ENCODE measurements at places on chromosomes 4 and X. TPM values are rescaled to one million over a fixed set of nuclear protein-coding genes. Genes with fewer than 3 reads are reported as not detected.

GRCh38 chr4:139628184-139629012, 37.2 kb upstream of the MGST2 start:
- no peak overlapping the region for H3K4me3 ChIP-seq
- H3K27me3 ChIP-seq, result no peaks in the 10 kb centered on the region
- no peaks in the 10 kb centered on the region for H3K4me1 ChIP-seq
- no peaks in the 10 kb centered on the region for H3K36me3 ChIP-seq
- H3K27ac ChIP-seq, result no peak overlapping the region
- no peak for DNase-seq

- no peaks in the 10 kb centered on the region for H3K36me3 ChIP-seq
- H3K4me1 ChIP-seq, result no peaks in the 10 kb centered on the region
- H3K27ac ChIP-seq, result no peak overlapping the region
- H3K27me3 ChIP-seq, result no peaks in the 10 kb centered on the region
- H3K4me3 ChIP-seq, result no peak overlapping the region
- no peak for DNase-seq
These were observed 78.7 kb upstream of the MSX1 start for GRCh38 chr4:4780729-4781244.

GRCh38 chr4:151940926-151941617, 180.3 kb upstream of the GATB start:
- H3K4me1 ChIP-seq, result no peaks in the 10 kb centered on the region
- H3K4me3 ChIP-seq, result no peak overlapping the region
- no peaks in the 10 kb centered on the region for H3K36me3 ChIP-seq
- H3K27me3 ChIP-seq, result peaks cover 2% of the 10 kb centered on the region

DNA sequence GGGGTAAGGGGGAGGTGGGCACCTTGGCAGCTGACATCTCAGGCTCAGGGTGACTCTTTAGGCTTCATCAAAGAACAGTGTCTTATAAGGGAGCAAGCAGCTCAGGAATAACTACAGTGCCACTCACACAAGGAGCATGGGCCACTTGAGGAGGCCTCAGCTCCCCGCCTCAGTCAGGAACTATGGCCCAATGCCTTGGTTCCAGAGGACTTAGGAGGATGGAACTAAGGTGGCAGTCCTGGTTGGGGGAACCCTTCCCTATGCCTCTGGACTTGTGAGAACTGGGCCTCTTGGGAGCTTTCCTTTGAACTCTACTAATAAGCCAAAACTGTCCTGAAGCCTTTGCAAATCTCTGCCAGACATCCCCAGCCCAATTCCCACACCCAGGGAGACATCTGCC, 160.6 kb downstream of the EFNB1 start:
- no peaks in the 10 kb centered on the region for H3K4me1 ChIP-seq
- H3K36me3 ChIP-seq, result no peaks in the 10 kb centered on the region
- no peak for DNase-seq
- no peak overlapping the region for H3K4me3 ChIP-seq

DNA sequence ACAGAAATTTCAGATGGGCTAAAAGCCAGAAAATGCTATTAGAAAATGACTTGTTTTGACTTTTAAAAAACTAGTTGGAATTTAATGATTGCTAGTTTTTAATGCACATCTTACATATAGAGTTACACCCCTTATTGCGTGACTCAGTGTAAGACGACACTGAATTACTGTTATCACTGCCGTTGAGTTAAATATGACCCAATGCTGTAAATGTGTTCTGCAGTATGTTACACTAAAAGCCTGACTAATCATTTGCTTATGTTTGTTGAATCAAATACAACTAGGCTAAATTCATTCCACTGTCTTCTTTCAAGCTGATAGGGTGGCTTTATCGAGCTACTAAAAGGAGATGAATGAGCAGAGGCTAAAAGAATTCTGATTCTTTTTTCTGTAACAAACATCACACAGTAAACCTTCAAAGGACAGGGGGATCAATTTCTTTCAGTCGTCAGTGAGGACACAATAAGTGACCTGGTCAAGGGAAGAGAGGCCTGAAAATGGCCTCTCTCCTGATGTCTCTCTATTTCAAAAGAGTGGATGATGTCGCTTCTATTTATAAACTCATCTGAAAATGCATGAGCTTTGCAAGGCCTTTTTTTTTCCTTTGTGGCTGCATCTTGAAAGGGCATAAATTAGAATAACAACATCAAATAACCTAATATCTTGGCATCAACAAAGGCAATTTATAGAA, 142.2 kb upstream of the KCNIP4 start:
- no peaks in the 10 kb centered on the region for H3K27me3 ChIP-seq
- no peak overlapping the region for H3K27ac ChIP-seq
- H3K36me3 ChIP-seq, result no peaks in the 10 kb centered on the region
- no peak overlapping the region for H3K4me3 ChIP-seq

DNA sequence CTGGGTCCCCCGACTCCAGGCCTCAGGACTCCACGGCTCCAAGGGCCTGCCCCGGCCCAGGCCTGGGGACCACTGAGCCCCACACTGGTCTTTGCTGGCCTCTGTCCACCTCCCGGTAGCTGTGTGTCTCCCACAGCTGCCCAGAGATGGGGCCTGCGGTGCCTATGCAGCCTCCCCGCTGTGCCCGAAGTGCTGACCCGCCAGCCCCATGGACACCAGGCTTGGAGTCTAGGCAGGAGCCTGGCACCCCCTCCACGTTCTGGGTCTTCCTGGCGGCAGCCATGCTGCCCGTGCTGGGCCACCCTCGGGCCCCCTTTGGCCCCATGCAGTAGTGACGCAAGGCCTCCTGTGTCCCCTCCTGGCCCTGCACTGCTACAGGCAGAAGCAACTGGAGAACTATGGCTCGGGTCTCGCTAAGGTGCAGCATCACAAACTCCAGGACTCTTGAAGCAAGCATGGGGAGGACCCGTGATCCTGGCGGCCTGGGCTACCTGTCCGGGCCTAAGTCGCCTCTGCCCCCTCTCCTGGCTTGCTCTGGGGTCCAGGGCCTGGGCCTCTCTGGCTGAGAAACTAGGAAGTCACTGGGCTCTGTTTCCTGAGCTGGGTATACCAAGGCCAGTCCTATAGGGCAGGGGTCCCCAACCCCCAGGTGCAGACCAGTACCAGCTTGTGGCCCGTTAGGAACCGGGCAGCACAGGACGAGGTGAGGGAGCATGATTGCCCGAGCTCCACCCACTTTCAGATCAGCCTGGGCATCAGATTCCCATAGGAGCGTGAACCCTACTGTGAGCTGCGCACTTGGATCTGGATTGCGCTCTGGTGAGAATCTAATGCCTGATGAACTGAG, 917 bp downstream of the MYL5 start:
- peaks cover 24% of the 10 kb centered on the region for H3K4me1 ChIP-seq
- peaks cover 22% of the 10 kb centered on the region for H3K36me3 ChIP-seq
- H3K27me3 ChIP-seq, result no peaks in the 10 kb centered on the region
- H3K4me3 ChIP-seq, result no peak overlapping the region
- peak overlapping the region; percentile 97 for H3K27ac ChIP-seq

MGAT4D gene
- not detected for total RNA-seq

- no peak overlapping the region for H3K4me3 ChIP-seq
- no peak overlapping the region for H3K27ac ChIP-seq
- H3K27me3 ChIP-seq, result no peaks in the 10 kb centered on the region
- DNase-seq, result no peak
- H3K4me1 ChIP-seq, result peaks cover 9% of the 10 kb centered on the region
These were observed 53.2 kb downstream of the CPLX1 start for GRCh38 chr4:772776-773175.

GRCh38 chr4:5998333-5998936, 19.8 kb downstream of the C4orf50 start:
- peak; percentile 56 for DNase-seq
- H3K4me1 ChIP-seq, result no peaks in the 10 kb centered on the region
- no peak overlapping the region for H3K27ac ChIP-seq
- no peaks in the 10 kb centered on the region for H3K36me3 ChIP-seq
- no peak overlapping the region for H3K4me3 ChIP-seq
- H3K27me3 ChIP-seq, result no peaks in the 10 kb centered on the region

RNF128 gene
- not detected for total RNA-seq

- no peak for DNase-seq
- H3K27ac ChIP-seq, result no peak overlapping the region
- H3K27me3 ChIP-seq, result no peaks in the 10 kb centered on the region
- no peaks in the 10 kb centered on the region for H3K4me1 ChIP-seq
- H3K36me3 ChIP-seq, result no peaks in the 10 kb centered on the region
- H3K4me3 ChIP-seq, result no peak overlapping the region
These were observed 377.1 kb upstream of the HS3ST1 start for GRCh38 chr4:11805842-11806241.

- no peaks in the 10 kb centered on the region for H3K36me3 ChIP-seq
- no peaks in the 10 kb centered on the region for H3K4me1 ChIP-seq
- no peaks in the 10 kb centered on the region for H3K27me3 ChIP-seq
- H3K27ac ChIP-seq, result no peak overlapping the region
- no peak for DNase-seq
These were observed 32.9 kb upstream of the GC start for GRCh38 chr4:71816676-71817303.

GRCh38 chr4:151673908-151674520, 86.8 kb downstream of the GATB start:
- no peak overlapping the region for H3K4me3 ChIP-seq
- H3K27ac ChIP-seq, result no peak overlapping the region
- peaks cover 2% of the 10 kb centered on the region for H3K36me3 ChIP-seq
- DNase-seq, result no peak
- no peaks in the 10 kb centered on the region for H3K4me1 ChIP-seq

DNA sequence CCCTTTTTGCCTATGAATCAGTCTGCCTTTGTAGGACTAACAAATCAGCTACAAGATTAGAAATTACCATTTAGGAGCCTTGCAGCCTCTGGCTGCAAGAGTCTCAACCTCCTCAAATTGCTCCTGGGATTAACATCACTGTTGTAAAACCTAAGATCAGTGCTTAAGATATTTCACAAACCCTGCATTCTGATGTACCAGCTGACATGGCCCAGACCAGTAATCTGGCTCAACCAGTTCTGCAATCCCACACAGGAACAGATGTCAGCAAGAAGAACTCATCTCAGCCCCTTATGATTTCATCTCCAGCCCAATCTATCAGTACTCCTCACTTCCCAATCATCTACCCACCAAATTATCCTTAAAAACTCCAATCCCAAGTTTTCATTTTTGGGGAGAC, 32.5 kb upstream of the AADAT start:
- H3K27me3 ChIP-seq, result no peaks in the 10 kb centered on the region
- no peaks in the 10 kb centered on the region for H3K4me1 ChIP-seq
- no peak overlapping the region for H3K4me3 ChIP-seq
- no peaks in the 10 kb centered on the region for H3K36me3 ChIP-seq

- H3K36me3 ChIP-seq, result no peaks in the 10 kb centered on the region
- peaks cover 16% of the 10 kb centered on the region for H3K4me1 ChIP-seq
- no peaks in the 10 kb centered on the region for H3K27me3 ChIP-seq
These were observed 48.1 kb upstream of the BCOR start for GRCh38 chrX:40145923-40146261.

EPGN gene
- total RNA-seq, result 0.54 TPM

ESX1 gene
- total RNA-seq, result not detected

DNA sequence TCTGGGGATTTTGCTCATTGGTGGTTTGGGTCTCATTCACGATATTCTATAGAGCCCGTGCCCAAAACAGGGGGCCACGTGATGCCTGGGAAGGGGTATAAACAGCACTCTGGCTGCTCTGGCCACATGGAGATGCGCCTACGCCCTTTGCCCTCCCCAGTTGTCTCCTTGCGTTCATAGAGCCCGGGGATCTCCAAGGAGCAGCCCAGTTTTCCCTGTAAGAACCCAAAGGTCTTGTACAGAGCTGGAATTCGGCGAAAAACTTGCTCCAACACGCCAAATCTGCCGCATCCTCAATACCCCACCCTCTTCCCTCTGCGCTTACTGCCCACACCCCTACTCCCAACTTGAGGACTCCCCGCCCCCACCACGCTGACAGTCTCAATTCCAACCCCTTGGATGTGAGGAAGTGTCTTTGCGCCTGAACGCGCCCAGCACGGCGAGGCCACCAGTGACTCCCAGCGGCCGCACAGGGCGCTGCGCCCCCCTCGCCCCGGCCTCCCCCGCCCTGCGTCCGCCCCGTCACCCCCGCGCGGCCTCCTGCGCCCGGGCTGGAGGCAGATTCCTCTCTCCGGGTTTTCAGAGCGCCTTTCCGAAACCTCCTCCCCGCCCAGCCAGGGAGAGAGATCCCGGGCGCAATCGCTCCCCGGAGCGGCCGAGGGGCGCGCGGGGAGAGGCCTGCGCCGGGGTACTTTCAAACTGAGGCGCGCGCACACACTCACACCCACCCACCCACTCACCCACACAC, at the start of gene NHS:
Gene NHS (plus strand): TSS at position 582 of the 748 bp plus-strand sequence. CDS start 558 bp downstream, outside the sequence.
- H3K36me3 ChIP-seq, result no peaks in the 10 kb centered on the region
- H3K4me3 ChIP-seq, result no peak within 1 kb of the TSS
- DNase-seq, result no peak
- H3K27ac ChIP-seq, result no peak within 1 kb of the TSS
- no peaks in the 10 kb centered on the region for H3K27me3 ChIP-seq

DNA sequence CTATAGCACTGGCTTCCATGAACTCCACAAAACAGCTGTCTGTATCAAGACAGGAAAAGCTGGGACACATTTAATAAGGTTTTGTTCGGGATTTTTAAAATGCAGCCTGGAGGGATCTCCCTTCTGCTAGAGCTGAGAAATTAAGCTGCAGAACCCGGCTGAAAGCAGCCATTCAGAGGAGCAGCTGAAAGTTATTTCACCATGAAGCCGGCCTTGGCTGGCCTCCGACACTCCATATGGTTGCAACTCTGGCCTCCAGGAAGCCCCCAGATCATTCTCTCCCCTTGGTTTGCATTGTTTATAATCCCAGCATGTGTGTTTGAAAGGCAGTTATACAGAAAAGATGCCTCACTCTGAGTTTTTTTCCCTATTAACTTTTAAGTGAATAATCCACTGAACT, 239.4 kb downstream of the SPATA18 start:
- H3K4me3 ChIP-seq, result no peak overlapping the region
- no peaks in the 10 kb centered on the region for H3K4me1 ChIP-seq

CENPE gene
- total RNA-seq, result 17.7 TPM

TFDP3 gene
- total RNA-seq, result not detected

DNA sequence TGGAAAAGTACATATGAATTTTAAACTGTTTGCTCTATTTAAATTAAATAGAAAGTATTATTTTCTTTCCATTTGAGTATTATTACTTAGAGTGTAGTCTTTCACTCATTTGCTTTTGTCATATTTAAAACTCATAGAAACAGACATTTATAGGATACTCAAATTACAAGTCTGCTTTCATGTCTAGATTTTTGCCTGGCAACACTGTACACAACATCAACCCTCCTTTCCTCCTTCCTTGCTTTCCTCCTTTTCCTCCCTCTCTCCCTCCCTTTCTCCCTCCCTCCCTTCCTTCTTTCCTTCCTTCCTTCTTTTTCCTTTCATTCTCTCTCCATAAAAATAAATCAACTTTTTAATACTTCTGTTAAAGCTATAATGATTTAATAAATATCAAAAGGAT, 2361.2 kb downstream of the ARAP2 start:
- no peak for DNase-seq
- H3K27ac ChIP-seq, result no peak overlapping the region
- no peaks in the 10 kb centered on the region for H3K27me3 ChIP-seq

DNA sequence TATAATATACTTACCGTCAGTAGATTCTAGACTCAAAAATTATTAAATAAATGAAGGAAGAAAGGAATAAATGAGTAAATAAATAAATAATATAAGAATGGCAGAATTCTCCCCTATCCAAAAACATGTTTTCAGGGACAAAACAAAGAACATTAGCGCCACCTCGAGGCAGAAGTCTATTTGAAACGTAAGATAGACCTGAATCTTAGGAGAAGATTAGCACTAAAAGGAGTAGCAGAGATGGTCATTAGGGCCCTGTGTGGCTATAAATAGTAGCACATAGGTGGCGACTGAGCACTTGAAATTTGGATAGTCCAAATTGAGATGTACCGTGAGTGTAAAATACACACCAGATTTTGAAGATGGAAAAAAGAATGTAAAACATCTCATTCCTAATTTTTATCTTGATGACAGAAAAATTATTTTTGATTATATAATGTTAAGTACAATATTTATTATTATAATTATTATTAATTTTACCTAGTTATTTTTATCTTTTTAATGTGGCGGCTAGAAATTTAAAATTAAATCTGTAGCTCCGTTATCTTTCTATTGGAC, 24.3 kb upstream of the SRD5A3 start:
- H3K27me3 ChIP-seq, result peaks cover 6% of the 10 kb centered on the region
- no peaks in the 10 kb centered on the region for H3K36me3 ChIP-seq
- peak; percentile 8 for DNase-seq
- H3K4me1 ChIP-seq, result no peaks in the 10 kb centered on the region
- H3K4me3 ChIP-seq, result no peak overlapping the region
